ENCODE measurements at places on chromosomes 2 and 18.

DNA sequence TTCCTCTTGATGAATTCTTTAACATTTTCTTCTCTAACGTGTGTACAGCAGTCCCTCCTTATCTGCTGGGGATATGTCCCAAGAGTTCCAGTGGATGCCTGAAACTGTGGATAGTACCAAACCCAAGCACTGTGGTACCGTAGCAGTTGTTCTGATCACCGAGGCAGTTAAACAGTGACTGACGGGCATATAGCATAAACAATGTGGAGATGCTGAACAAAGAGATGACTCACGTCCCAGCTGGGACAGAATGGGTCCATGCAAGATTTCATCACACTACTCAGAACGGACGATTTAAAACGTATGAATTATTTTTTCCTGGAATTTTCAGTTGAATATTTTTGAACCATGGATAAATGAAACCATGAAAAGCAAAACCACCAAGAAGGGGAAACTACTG, 54.5 kb upstream of the SPAG16 start:
- no peak for DNase-seq

- DNase-seq: no peak
Measured at GRCh38 chr2:132593171-132593570, 76.8 kb downstream of the LYPD1 start.

- DNase-seq: no peak
Measured at GRCh38 chr2:8568543-8569302, 113.1 kb upstream of the ID2 start.

- DNase-seq: no peak
Measured at GRCh38 chr2:70967189-70967588, 11.2 kb upstream of the ANKRD53 start.

DNA sequence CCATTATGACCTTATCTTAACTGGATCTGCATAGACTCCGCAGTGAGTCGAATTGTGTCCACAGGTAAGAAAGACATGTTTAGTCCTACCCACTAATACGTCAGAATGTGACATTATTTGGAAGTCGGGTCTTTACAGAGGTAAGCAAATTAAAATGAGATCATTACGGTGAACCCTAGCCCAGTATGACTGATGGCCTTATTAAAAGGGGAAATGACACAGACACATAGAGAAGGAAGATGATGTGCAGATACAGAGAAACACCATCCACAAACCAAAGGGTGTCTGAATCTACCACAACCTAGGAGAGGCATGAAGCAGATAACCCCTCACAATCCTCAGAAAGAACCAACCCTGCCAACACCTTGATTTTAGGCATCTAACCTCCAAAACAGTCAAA, 135.6 kb downstream of the GALNT1 start:
- DNase-seq: no peak

- DNase-seq: no peak
Measured at GRCh38 chr2:71498261-71498701, 44.9 kb downstream of the DYSF start.

DNA sequence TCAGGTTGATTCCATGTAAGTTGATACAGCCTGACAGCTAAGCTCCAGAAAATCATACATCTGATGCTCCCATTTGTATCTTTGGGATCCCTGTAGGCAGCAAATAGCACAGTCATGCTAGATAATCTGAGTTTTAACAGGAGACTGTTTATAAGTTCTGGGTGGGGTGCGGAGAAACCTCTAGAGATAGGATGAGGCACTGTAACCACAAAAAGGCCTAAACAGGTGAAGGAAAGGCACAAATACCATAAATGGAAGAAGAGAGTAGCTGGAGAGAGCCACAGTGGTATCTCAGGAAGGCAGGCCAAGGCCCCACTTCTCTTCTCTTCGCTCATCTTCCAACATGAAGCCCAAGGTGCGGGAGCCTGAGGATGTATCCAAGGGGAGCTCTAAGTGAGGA, 18.1 kb upstream of the B4GALT6 start:
- no peak for DNase-seq

GRCh38 chr2:202032846-202033316, 774 bp upstream of the FZD7 start:
- DNase-seq: no peak

DNA sequence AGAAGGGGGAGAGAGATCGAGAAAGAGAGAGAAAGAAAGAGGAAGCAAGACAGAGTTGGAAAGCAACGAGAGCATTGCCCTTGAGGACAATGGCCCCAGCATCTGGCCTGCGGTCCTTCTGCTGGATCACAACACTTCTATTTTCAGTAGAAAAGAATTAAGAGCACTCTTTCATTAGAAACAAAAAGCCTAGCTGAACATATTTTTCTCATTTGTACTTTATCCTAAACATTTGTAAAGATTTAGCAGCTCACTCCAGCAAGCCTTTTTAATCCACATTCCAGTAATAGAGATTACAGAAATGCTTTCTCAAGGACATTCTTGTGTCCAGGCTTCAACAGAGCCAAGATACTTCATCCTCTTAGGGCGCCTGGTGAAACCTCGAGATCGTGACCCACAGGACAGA, 31.6 kb upstream of the AFF3 start:
- DNase-seq: no peak

DNA sequence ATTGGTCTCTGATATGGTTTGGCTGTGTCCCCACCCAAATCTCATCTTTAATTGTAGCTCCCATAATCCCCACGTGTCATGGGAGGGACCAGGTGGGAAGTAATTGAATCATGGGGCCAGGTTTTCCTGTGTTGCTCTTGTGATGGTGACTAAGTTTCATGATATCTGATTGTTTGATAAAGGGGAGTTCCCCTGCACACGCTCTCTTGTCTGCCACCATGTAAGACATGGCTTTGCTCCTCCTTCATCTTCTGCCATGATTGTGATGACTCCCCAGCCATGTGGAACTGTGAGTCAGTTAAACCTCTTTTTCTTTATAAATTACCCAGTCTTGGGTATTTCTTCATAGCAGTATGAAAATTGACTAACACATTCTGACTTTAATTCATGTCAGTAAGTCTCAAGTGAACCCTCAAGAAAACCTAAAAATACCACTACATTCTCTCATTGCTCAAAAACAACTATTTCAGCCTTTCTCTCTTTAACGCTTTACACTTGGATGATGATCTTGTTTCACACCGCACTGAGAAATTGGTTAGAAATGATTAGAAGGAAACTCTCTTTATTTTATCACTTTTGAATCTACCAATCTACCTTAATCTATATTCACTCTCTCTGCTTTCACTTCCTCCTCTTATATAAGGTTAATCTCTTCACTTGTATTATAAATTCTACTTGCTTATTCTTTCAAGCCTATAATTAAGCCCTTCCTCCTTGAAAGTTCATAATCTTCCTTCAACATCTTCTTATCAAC, 110.1 kb downstream of the GALR1 start:
- DNase-seq: no peak

DNA sequence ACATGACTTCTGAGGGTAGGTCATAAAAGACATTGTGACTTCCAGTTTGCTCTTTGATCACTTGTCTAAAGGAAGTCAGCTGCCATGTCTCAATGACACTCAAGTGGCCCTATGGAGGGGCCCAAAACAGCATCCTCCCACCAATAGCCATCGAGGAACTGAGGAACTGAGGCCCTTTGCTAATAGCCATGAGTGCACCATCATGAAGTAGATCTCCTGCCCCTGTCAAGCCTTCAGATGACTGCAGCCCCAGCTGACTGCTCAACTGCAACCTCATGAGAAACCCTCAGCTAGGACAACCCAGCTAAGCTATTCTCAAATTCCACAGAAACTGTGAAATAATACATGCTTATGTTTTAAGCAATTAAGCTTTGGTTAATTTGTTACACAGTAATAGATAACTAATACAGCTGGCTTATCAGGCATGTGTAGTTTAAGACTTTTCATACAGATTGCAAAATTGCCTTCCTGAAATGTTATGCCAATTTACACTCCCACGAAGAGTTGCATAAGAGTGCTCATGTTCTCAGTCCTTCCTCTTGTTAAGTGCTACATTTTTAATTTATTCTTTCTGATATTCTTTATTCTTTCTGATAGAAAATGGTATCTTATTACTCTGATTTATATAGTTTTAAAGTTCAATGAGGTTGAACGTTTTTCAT, 105.6 kb upstream of the NDUFV2 start:
- no peak for DNase-seq

- DNase-seq: no peak
Measured at GRCh38 chr2:209773377-209773776, 1.7 kb downstream of the UNC80 start.

DNA sequence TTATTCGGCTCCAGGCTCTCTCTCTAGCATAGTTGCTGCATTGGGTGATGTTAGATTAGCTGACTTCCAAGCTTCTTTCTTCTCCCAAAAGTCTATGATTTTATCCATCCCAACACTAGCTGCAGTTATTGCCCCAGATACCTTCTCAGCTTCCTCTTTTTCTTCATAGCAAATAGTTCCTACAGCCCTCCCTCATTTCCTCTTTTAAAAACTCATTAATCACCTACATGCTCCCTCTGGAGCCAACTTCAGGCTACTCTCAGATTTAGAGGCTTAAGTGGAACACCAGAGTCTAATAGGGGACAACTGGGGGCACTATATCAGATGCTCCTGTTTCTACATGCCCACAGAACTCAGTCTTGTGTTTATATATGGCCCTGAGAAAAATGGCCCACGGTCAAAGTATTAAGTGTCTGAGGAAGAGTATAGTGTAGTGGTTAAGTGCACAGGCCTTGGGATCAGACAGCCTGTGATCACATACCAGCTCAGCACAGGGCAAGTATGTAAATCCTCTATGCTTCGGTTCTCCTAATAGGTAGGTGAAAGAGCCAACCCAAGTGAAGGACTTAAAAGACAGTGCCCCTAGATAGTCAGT, 241.9 kb upstream of the SLC14A2 start:
- DNase-seq: no peak

GRCh38 chr2:2233171-2233826, 97.8 kb downstream of the MYT1L start:
- DNase-seq: no peak

- peak; percentile 91 for DNase-seq
Measured at GRCh38 chr2:25362049-25362433, 20.3 kb upstream of the DNMT3A start.

DNA sequence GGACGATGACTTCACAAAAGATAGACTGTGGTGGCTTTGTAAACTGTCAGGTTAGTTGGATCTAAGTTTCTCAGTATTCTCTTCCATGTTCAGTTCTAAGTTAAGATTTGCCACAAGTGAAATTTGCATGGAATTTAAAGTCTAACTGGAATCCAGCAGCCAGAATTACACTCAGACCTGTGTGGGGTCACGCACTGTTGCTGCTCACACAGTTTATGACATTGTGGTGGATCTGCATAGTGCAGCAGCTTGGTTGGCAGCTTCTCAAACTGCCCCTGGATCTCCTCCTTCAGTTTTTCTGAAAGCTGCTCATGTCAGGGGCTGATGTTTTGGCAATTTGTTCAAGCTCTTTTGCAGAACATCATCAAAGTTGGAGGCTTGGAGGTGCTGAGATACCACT, 228.1 kb upstream of the KCNJ3 start:
- no peak for DNase-seq

DNA sequence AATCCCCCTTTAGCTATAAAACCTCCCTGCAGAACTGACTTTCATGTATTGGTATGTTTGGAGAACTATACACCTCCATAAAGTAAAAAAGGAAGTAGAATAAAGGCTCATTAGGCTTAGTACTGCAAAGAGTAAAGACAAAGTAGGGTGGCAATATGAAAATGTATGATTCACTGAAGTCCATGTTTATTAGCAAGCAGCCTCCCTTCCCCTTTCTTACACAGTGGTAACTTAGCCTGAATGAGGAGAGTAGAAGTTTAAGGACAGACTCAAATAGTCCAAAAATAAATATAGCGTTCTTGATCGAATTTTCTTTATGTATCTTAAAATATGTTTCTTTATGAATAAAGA, 1.5 kb downstream of the ZNF804A start:
- no peak for DNase-seq

- DNase-seq: no peak
Measured at GRCh38 chr2:10220902-10221391, 81.8 kb upstream of the HPCAL1 start.

DNA sequence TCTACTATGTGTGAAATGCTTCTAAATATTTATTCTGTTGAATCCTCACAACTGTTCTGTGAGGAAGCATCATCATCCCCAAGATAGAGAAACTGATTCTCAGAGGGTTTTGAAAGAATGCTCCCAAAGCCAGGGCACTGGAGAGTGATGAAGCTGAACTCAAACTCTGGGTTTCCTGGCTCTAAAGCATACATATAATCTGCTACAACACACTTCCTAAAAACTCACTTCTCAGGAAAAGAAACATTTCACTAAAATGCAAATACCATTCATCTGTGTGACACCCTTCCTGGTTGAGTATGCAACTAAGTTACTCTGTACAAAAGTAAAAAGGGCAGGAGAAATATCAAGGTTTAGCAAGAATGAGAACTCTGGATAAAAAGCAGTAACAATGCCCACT, 58.6 kb downstream of the GRB14 start:
- no peak for DNase-seq

- DNase-seq: no peak
Measured at GRCh38 chr18:39058386-39059000, 1492.9 kb upstream of the CELF4 start.

GRCh38 chr2:11621410-11621809, 48.6 kb downstream of the NTSR2 start:
- no peak for DNase-seq

DNA sequence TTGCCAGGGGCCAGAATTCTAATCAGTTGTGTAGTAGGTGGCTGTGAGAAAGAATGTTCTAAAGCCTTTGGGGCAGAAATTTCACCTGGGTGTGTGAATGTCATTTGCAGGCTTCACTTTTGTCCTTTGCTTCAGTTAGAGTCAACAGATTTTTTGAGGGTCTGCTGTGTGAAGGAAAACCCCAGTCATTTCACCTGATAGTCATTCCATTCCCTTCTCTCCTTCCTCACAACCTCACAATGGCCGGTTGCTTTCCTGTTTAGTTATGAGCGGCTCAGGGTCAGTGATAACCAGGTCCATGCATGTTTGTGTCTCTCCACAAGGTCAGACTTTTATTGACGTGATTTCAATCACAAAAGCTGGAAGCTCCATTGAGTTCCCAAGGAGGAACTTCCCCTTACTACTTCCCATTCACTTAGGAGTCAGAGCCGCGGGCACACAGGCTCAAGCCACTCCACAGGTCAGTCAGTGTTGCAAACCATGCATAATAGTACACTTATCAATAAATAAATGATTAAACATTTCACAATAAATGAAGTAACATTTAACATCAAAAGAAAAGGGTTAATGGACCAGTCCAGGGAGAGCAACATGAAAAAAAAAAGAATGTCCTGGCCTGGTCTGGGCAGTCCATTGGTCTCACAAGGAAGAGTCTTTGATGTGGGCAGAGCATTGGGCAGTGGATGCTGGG, 74.3 kb downstream of the NPAS2 start:
- DNase-seq: no peak

DNA sequence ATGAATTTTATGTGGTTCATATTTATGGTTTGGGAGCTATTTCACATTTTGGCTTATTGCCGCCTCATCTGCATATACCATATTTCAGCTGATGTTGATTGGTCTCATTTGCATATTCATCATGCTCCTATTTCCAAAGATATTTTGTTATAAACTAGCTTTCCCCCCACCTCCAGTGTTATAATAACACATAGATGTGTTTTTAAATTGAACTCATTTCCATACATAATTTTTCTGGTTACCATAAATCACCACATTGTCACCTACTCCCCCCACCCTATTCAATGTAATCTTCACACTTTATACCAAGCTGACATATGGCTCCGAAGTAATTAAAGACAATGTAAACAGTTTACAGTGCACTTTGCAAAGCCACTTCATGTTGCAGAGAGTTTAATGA, 101.2 kb downstream of the FSHR start:
- DNase-seq: no peak

- no peak for DNase-seq
Measured at GRCh38 chr2:40244251-40244650, 207.6 kb downstream of the SLC8A1 start.

All from stimulated activated CD8-positive, alpha-beta memory T cell treated with anti-CD3 and anti-CD28 coated beads, Interleukin-2, amount 100 ng/mL, for 48 hours (primary cell).